Naive thymus-derived CD4-positive, alpha-beta T cell (primary cell): ENCODE measurements at places on chromosomes 4 and X. TPM values are rescaled to one million over a fixed set of nuclear protein-coding genes. Genes with fewer than 3 reads are reported as not detected.

DNA sequence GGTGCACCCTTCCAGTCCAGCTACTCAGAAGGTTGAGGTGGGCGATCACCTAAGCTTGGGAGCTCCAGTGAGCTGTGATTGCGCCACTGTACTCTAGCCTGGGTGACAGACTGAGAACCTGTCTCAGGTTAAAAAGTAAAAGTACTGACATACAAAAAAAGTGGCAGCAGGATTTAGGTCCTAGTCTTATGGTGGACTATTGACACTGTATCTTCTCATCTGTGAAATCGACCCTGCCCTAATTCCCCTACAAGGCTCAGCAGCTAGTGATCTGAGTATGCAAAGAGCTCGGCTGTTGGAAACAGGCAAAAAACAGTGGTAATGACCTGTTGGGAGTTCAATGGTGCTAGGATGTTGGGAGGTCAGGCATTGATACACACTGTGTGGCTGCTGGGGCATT lies 57.0 kb downstream of the LEF1 start:
- H3K36me3 ChIP-seq = peaks cover 14% of the 10 kb centered on the region
- H3K27ac ChIP-seq = peak overlapping the region; percentile 80
- DNase-seq = no peak
- H3K27me3 ChIP-seq = no peaks in the 10 kb centered on the region
- peaks cover 76% of the 10 kb centered on the region for H3K4me1 ChIP-seq
- no peak overlapping the region for H3K4me3 ChIP-seq

- H3K4me3 ChIP-seq = no peak overlapping the region
- H3K27ac ChIP-seq = no peak overlapping the region
- peaks cover 4% of the 10 kb centered on the region for H3K36me3 ChIP-seq
- no peaks in the 10 kb centered on the region for H3K27me3 ChIP-seq
- DNase-seq = no peak
- peaks cover 23% of the 10 kb centered on the region for H3K4me1 ChIP-seq
Observed at GRCh38 chr4:83036991-83037665, 2.1 kb downstream of the COPS4 start.

- H3K4me1 ChIP-seq = no peaks in the 10 kb centered on the region
- H3K27ac ChIP-seq = no peak overlapping the region
- no peaks in the 10 kb centered on the region for H3K36me3 ChIP-seq
- no peaks in the 10 kb centered on the region for H3K27me3 ChIP-seq
- no peak overlapping the region for H3K4me3 ChIP-seq
Observed at GRCh38 chrX:9906919-9907318, 60.2 kb upstream of the CLDN34 start.

- no peak overlapping the region for H3K27ac ChIP-seq
- H3K4me3 ChIP-seq = no peak overlapping the region
- no peaks in the 10 kb centered on the region for H3K27me3 ChIP-seq
- DNase-seq = no peak
- H3K4me1 ChIP-seq = no peaks in the 10 kb centered on the region
Observed at GRCh38 chr4:155881555-155881954, 15.5 kb upstream of the ASIC5 start.

- H3K27ac ChIP-seq = no peak overlapping the region
- no peaks in the 10 kb centered on the region for H3K4me1 ChIP-seq
- H3K36me3 ChIP-seq = no peaks in the 10 kb centered on the region
- no peak for DNase-seq
- H3K4me3 ChIP-seq = no peak overlapping the region
Observed at GRCh38 chrX:4690521-4690920, 977.1 kb upstream of the PRKX start.

GRCh38 chrX:16566571-16566970 lies 83.4 kb upstream of the S100G start:
- H3K4me3 ChIP-seq = no peak overlapping the region
- DNase-seq = no peak
- H3K27ac ChIP-seq = no peak overlapping the region
- no peaks in the 10 kb centered on the region for H3K27me3 ChIP-seq
- no peaks in the 10 kb centered on the region for H3K36me3 ChIP-seq

- no peak overlapping the region for H3K4me3 ChIP-seq
- no peaks in the 10 kb centered on the region for H3K4me1 ChIP-seq
- no peak overlapping the region for H3K27ac ChIP-seq
Observed at GRCh38 chr4:88087004-88087403, 71.4 kb downstream of the ABCG2 start.

GRCh38 chr4:102141842-102142241 lies 203.4 kb downstream of the SLC39A8 start:
- no peaks in the 10 kb centered on the region for H3K36me3 ChIP-seq
- no peak for DNase-seq
- no peaks in the 10 kb centered on the region for H3K4me1 ChIP-seq

DNA sequence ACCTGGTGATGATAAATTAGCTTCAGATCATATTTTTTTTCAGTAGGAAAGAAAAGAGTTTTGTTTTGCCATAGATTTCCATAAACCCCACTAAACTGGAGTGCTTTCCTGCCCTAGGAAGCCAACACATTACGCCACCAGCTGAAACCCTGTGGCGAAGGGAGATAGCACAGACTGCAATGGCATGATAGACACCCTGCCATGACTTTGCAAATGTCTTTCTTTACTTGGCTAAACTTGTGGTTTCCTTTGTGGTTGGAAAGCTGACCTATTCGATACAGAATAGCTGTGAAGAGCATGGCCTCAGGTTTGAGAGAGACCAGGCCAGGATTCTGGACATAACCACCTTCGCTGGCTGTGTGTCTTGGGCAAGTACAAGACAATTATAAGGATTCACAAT lies 19.1 kb downstream of the MFAP3L start:
- no peak for DNase-seq
- H3K4me3 ChIP-seq = no peak overlapping the region
- H3K27ac ChIP-seq = no peak overlapping the region
- no peaks in the 10 kb centered on the region for H3K27me3 ChIP-seq
- no peaks in the 10 kb centered on the region for H3K4me1 ChIP-seq

DNA sequence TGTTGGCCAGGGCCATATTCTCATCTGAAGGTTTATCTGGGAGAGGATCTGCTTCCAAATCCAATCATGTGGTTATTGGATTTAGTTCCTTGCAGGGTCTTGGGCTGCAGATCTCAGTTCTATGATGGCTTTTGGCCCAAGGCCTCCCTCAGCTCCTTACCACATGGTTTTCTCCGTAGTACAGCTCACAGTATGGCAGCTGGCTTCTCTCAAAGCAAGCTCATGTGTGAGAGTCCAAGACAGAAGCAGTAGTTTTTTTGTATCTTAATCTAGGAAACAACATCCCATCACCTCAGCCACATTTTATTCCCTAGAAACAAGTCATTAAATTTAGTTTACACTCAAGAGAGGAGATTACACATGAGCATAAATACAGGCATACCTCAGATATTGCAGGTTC lies 24.5 kb downstream of the MND1 start:
- no peaks in the 10 kb centered on the region for H3K36me3 ChIP-seq
- no peak overlapping the region for H3K27ac ChIP-seq
- no peak for DNase-seq
- H3K4me3 ChIP-seq = no peak overlapping the region
- H3K4me1 ChIP-seq = no peaks in the 10 kb centered on the region
- H3K27me3 ChIP-seq = no peaks in the 10 kb centered on the region

- no peak overlapping the region for H3K27ac ChIP-seq
- no peaks in the 10 kb centered on the region for H3K4me1 ChIP-seq
- H3K27me3 ChIP-seq = no peaks in the 10 kb centered on the region
Observed at GRCh38 chr4:76563454-76564122, 128.6 kb downstream of the SHROOM3 start.

Gene NDP
- not detected for total RNA-seq

Gene MMGT1
- total RNA-seq = 24.0 TPM

Gene KCNE5
- total RNA-seq = 0.33 and 0.39 TPM in 2 replicates

Gene TCEAL6
- not detected for total RNA-seq
